ENCODE measurements at places on chromosomes 7 and 10.
A peak's percentile ranks its signal among the peaks of the same experiment; 100 is the strongest.

- DNase-seq: no peak
Measured at GRCh38 chr7:137590071-137590755, 246.7 kb upstream of the PTN start.

- DNase-seq: no peak
Measured at GRCh38 chr10:117546020-117546580, 3.6 kb downstream of the EMX2 start.

GRCh38 chr7:35450456-35451214, 196.7 kb upstream of the TBX20 start:
- DNase-seq: no peak

GRCh38 chr10:88293073-88293472, 290.0 kb downstream of the RNLS start:
- DNase-seq: no peak

- DNase-seq: no peak
Measured at GRCh38 chr10:74813381-74814259, 12.8 kb upstream of the KAT6B start.

- DNase-seq: no peak
Measured at GRCh38 chr10:35056686-35057085, 33.5 kb downstream of the CUL2 start.

- no peak for DNase-seq
Measured at GRCh38 chr10:50410066-50410811, 158.9 kb upstream of the ASAH2 start.

DNA sequence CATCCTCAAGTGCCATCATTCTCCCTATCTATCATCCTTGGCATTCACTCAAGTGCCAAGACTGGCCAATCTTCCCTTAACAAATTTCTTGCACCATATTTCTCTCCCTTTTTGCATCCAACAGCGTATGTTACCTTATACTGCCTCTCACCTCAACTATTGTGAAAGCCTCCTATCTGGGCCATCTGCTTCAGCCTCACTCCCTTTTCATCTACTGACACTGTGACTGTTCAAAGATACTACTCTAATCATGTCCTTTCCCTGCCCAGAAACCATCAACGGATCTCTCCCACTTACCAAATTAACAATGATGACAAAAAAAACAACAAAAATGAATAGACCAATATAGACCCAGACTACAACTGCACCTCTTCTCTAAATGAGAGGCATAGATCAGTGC, 90.6 kb upstream of the NMT2 start:
- DNase-seq: no peak

GRCh38 chr10:75894761-75895160, 463.3 kb downstream of the LRMDA start:
- DNase-seq: no peak

DNA sequence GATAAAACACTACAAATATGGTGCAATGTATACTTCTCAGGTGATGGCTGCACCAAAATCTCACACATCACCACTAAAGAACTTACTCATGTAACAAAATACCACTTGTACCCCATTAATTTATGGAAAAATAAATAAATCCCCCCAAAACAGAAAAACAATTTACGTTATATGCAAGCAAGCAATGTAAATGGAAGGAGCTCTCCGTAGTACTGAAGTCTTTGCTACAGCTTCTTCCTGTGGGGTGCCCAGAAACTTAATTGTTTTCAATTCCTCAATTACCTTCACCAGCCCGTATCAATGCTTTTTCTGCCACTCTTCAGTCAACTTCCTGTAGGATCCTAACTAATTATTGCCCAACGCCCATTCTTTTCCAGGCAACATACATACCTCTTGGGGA, 138.1 kb downstream of the RELN start:
- DNase-seq: peak; percentile 4

DNA sequence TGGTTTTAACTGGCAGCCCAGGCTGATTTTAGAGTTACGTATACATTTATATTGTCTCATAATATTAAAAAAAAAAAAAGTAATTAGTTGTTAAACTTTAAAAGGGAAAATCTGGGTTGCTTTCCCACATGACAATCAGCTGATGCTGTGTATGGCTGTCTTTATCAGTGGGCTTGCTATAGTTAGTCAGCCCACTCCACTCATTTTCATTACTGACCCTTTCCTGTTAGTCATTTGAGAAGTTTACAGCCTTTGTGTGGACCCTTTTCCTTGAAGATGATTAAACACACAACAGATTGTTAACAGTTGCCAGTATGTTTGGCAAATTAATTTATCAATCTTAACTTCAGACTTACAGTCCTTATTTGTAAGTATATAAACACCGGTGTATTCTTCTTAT, 164.5 kb upstream of the AGR3 start:
- DNase-seq: no peak

GRCh38 chr7:157255201-157255606, 81.6 kb upstream of the DNAJB6 start:
- no peak for DNase-seq

DNA sequence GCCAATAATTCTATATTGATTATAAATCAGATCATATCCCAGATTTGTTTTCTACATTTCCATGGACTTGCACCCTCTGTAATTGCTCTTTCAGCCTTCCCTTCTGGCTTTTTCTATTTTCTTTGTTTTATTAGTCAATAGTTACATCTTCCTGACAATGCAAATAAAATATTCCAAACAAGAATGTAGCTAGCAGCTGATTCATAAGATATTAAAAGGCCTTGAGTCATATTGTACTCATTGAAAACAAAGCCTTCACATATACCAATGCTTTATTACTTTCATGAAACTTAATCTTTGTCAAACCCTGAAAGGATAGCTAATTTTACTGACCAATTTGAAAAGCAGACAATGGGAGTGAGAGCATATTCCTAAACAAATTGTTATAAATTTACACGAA, 10.7 kb upstream of the SFMBT2 start:
- DNase-seq: no peak

DNA sequence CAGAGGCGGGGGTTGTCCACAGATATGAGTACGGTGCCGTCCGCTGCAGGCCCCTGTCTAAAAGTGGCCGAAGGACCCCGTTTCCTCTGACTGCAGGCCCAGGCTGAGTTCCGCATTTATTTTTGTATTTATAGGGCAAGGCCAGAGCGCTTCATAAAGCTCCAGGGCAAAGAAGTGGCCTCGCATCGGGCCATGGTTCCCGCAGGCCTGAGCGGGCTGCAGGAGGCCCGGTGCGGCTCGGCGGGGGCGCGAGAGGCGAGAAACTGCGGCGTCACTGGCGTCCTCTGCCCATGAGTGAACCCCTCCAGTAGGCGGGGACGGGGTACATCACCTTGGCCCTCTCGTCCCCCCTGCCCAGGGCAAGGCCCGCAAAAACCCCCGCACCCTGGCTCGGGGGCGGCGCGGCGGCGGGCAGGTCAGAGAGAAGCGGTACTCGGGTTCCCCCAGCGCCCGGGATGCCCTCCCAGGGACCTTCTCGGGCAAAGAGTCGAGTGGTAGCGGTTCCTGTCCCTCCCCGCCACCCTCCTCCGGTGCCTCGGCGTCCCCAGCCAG, 355.7 kb downstream of the DNAJB6 start:
- DNase-seq: no peak

DNA sequence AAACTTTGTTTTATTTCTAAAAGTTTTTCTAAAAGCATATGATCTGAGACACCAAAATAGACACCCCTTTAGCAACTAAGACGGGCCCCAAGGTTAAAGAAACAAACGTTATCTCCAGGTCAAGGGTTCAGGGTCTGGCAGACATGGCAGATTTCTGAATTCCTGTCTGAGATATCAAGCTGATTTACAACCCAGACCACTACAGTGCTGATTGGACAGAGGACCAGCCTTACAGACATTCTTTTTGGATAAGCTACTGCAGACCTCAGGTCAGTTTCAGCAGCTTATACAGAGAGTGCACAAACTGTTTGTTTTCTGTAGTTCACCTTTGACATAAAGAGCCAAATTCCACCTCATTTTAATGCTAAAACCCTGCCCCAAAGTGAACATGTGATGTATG, 34.8 kb downstream of the SVOPL start:
- no peak for DNase-seq

- no peak for DNase-seq
Measured at GRCh38 chr10:122561212-122561611, 658 bp downstream of the DMBT1 start.

GRCh38 chr10:109166935-109167334, 756.4 kb downstream of the XPNPEP1 start:
- DNase-seq: no peak

DNA sequence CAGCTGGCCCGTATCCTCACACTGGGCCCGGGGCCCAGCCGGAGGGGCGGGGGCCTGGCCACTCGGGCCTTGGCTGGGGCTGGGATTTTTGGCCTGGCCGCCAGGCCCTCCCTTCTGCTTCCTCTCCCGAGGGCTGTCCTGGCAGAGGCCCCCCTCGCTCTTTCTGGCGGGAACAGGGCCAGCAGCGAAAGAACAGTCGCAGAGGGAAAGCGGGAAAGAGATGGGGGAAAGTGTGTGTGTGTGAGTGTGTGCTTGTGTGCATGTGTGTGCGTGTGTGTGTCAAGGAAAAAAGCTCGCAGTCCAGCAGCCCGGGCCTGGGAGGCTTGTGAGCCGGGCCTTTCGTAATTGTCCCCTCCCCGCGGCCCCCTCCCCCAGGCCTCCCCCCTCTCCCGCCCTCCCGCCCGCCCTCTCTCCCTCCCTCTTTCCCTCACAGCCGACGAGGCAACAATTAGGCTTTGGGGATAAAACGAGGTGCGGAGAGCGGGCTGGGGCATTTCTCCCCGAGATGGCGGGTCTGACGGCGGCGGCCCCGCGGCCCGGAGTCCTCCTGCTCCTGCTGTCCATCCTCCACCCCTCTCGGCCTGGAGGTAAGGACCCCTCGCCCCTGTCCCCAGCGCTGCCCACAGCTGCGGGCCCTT, at the start of gene ELN:
Gene ELN (plus strand): TSS at position 491 of the 638 bp plus-strand sequence. CDS start 15 bp downstream, at position 506.
- DNase-seq: no peak

Measured in left renal pelvis (tissue), 4 donors.